ENCODE measurements at places on chromosomes 3 and 15.

DNA sequence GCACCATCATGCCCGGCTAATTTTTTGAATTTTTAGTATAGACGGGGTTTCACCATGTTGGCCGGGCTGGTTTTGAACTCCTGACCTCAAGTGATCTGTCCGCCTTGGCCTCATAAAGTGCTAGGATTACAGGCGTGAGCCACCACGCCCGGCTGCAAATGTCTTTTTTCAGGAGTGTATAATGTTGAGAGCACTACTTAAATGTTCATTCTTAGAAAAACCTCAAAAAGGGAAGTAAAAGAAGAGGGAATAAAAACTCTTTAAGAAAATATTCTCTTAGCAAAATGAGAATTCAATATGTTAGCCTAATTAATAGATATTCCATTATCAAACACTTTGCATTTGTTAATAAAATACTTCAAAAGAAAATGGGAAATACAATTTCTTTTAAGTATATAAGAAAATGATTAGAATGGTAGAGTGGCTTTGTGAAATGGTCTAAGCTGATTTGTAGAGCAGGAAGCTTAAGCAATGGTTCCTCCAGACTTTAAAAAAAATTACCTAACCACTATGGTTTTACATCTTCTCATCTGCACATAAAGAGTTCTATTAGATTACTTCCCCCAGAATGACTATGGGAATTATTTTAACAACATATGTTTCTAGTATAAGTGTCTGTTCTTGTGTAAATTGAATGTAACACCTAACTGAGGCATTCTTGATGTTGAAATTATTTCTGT, 226.7 kb upstream of the ALCAM start:
- no peak for DNase-seq

DNA sequence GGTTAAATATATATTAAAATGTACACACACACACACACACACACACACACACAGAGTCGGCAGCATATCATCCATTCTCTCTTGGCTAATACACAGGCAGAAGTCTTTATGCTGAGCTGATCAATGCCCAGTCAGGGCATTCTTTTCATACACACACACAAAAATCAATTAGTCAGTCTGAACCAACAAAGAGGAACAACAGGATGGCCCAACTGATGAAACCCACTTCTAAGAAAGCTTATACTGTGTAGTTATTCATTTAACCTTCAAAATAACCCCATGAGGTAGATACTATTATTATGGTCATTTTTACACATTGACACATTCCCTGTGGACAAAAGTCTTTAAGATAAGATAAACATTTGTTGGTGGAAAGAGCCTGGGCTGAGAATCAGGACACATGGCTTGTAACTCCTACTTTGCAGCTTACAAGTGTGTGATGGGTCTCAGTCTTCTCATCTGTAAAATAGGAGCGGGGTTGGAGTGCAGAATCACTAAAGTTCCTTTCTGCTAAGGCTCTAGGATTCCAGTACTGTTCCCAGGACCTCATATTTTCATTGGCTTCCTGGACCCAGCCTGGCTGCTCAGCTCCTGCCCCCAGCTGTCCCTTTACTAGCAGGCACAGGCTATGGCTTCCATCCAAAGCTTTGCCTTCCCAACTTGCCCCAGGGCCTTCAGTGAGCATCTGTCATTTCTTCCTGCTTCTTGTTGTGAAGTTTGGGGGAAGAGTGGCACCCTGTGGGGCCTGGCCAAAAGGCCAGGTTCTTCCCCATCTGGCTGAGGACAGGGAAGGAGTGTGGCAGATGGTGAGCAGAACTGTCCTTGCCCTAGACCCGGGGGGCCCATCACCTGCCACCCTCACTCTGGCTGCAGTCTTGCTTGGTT, 27.2 kb upstream of the GLCE start:
- peak; percentile 46 for DNase-seq

DNA sequence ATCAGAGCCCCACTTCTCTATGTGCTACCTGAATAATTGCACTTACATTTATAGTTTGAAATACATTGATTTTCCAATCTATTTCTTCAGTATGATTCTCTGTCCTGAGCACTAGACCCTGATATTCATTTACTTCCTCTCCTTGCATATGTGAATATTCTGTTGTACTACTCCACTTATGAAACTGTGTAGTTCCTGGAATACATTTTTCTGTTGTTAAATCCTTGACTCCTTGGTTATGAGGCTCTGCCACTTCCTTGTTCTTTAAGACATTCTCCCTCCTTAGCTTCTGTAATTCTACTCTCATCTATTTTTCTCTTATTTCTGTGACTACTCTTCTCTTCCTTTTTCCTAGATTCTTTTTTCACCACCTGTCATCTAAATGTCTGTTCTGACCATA, 12.9 kb upstream of the MGA start:
- no peak for DNase-seq

DNA sequence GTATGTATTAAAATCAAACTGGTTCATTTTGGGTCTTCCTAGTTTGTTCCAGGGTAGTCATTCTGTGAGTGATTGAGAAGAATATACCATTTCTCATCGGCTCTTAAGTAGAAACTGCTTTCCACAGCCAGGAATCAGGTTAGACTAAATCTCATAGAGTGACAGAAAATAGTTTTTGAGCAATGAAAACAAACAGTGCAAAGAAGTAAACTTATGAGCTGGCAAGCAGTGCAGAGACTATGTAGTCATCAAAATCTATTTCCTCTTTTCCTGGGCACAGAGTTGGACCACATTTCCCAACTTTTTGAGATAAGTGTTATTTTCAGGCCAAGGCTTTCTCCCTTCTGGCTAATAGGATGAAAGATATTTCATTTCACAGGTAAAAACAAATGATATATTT, 66.5 kb downstream of the UBE3A start:
- no peak for DNase-seq

DNA sequence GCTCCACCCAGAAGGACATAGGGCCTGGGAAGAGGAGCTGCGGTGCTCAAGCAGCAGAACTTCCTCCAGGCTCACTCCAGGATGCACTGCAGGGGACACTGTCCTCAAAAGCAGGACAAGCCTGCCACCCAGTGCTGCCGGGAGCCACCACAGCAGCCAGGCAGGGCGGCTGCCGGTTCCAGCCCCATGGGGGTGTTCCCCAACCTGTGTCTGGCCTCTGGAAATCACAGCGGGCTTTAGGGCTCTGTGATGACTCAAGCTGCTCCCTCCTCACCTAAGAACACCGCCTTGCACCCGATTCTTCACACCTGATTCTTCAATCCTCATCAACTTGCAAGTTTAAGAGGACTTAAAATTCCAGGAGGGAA, 71.9 kb upstream of the SLC6A11 start:
- no peak for DNase-seq

Measured in right hindlimb (tissue), 1 donor.